ENCODE measurements at places on chromosomes 4 and X. TPM values are rescaled to one million over a fixed set of nuclear protein-coding genes. Genes with fewer than 3 reads are reported as not detected.

Gene SPINK2
- not detected for polyA plus RNA-seq

Gene ITGB1BP2
- 2.8 TPM for polyA plus RNA-seq

Gene SPATA4
- 1.4 TPM for polyA plus RNA-seq

Gene PRKG2
- polyA plus RNA-seq = 2.8 TPM

Gene COL25A1
- polyA plus RNA-seq = 19.6 TPM

Gene ADH1A
- 2.3 TPM for polyA plus RNA-seq

Gene CT45A5
- polyA plus RNA-seq = not detected

Gene MORC4
- polyA plus RNA-seq = 21.5 TPM

GRCh38 chrX:38268011-38268410 lies 47.3 kb upstream of the SRPX start:
- no peak for DNase-seq

DNA sequence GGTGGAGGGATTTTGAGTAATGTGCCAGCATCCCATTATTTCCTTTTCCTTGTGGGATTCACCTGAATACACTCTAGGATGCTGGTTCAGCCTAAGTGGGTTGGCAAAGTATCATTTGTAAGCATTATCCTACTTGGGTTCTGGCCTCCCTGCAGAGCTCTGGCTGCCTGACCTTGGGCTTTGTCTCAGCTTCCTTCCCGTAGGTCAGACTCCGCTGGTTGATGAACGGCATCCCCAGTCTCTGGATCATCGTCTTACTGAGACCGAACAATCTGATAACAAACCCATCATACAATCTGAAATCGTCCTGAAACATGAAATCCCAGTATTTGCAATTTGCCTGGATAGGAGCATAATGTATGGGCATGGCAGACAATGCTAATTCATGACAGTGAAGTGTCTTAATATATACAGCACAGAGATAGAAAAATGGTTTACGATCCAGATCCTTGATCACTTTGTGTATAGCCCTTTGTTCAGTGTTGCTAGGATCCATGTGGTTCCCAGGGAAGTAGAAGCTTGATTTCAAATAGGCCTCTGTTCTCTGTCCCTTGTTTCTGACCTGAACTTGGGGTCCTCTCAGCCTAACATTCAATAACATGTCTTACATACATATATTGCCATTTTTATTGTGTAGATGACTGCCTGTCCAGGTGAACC lies 5.5 kb downstream of the MID2 start:
- no peak for DNase-seq

DNA sequence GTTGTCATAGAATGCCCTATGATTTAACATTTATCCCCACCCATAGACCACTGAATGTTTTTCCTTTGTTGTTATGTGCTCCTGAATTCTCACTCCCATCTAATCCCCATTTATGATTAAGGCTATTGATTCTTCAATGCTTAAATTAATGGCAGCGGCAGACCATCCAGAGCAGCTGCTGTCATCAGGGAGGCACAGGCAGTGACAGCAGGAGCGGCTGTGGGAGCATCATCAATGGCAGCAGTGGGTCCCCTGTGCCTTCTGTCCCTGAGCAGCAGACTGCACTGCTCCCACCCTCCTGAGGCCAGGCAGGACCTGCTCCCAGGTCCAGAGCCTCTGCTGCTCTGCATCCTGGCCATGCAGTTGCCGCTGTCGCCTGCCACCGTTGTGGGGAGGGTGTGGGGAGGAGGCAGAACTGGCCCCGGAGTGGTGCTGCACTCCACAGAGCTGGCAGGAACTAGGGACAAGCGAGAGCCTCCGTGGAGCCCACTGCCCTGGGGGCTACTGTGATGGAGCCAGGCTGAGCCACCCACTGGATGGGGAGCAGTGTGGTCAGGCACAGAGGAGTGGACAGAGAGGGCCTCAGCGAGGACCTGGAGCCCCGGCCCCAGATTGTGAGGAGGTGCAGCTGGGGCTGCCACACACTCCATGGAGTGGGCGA lies 29.0 kb downstream of the NAA11 start:
- DNase-seq = no peak

GRCh38 chr4:117467404-117467803 lies 382.0 kb upstream of the TRAM1L1 start:
- no peak for DNase-seq

GRCh38 chr4:27702730-27703431 lies 842.2 kb downstream of the STIM2 start:
- no peak for DNase-seq

- DNase-seq = no peak
Observed at GRCh38 chr4:164512124-164512523, 241.8 kb upstream of the SMIM31 start.

- no peak for DNase-seq
Observed at GRCh38 chrX:120549483-120550452, 11.0 kb downstream of the CUL4B start.

DNA sequence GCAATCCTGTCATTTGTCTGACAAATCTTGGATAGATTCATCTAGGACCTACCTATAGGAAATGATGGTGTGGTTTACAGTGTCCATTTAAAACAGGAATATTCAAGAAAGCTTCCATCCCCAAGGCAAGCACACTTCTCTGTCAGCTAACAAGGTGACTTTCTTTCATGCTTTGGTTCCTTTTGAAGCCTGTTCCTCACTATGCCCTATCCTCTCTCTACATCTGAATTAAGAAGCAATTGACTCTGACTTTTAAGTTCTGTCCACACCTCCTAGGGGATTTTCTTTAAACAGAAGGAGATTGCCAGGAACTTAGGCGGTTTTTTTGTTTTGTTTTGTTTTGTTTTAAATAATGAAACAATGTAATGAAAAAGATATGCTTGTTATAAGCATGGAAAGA lies 1181.4 kb upstream of the TENM3 start:
- DNase-seq = no peak

- DNase-seq = no peak
Observed at GRCh38 chr4:164955107-164955805, 22.2 kb downstream of the TRIM61 start.

- no peak for DNase-seq
Observed at GRCh38 chr4:96003951-96004740, 164.3 kb downstream of the PDHA2 start.

- DNase-seq = no peak
Observed at GRCh38 chr4:31715302-31715701, 995.1 kb downstream of the PCDH7 start.

DNA sequence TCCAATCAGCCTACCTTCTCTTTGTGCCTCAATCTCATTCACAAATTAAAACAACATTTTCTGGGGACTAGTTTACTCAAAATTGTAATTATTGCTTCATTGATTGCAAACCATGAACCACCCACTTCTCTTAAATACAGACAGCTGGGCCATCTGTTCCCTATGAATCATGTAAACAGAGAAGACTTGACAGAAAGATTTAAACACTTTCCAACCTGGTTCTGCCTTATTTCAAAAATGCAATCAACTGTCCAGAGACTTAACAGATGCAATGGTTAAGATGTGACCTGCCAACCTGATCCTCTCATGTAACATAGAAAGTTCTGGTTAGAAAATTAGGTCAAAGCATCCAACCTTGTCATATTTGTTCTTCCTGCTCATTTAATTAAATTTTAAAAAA lies 20.8 kb upstream of the SERTM2 start:
- no peak for DNase-seq

DNA sequence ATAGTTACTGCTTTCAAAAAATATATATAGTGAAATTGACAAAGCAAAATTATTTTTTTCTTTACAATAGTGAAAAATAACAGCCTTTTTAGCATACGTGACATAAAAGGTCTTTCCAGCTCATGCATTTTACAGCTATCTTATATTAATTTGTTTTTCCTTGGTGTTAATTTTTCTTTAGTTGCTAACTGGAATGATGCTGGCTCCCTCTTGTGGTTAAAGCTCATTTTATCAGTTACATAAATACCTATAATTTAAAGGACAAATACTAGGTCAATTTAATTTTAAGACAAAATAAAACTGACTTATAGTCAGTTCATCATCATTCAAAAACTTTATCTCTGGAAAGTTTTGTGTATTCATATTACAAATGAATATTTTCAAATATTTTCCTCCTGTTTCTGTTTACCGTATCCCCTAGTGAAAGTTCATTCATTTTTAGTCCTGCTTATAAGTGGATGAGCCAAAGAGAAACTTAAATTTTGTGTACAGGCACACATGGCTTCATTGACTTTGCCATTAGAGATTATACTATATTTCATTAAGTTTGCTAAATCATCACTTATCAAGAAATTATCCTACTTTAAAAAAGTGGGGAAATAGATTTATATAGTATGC lies 9.9 kb upstream of the ANAPC4 start:
- peak; percentile 33 for DNase-seq

DNA sequence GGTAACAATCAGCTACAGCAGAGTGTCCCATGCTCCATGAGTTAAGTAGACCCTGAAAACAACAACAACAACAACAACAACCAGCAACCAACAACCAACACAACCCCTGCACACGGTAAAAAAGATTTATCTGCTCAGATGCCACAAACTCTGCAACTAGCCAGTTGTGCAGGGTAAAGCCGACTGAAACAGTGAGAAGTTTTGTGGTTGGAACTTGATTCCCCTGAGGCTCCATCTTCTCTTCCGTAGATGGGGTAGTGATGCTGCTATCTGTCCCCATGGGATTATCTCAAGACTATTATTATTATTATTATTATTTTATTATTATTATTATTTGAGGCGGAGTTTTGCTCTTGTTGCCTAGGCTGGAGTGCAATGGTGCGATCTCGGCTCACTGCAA lies 50.6 kb upstream of the RAPGEF2 start:
- no peak for DNase-seq

Measured in left kidney (tissue), 8 donors.